Type B pancreatic cell (in vitro differentiated cells): ENCODE measurements at places on chromosomes 6 and 20.

GRCh38 chr20:23361119-23361475, 885 bp upstream of the GZF1 start:
- H3K27ac ChIP-seq: peak overlapping the region; percentile 96
- H3K27me3 ChIP-seq: no peaks in the 10 kb centered on the region
- no peak for DNase-seq
- peaks cover 13% of the 10 kb centered on the region for H3K36me3 ChIP-seq
- peak overlapping the region; percentile 92 for H3K4me3 ChIP-seq

DNA sequence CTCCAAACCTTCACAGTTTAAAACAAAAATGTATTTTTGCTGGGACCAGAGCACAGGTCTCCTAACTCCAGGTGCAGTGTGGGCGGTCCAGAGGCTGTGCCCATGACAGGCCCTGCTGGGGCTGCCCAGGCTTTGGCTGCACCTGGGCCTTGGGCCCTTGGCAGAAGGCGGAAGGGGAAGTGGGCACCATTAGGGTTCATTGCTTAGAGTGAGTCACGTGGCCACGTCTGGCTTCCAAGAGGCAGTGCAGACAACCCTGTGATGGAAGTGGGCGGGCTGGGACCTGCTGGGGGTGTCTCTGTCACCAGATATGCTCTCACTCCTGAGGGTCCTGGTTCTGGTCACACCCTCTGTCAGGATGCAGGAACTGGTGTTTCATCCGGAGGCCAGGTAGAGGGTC, 302.2 kb downstream of the QKI start:
- H3K4me3 ChIP-seq: no peak overlapping the region
- peaks cover 5% of the 10 kb centered on the region for H3K36me3 ChIP-seq
- peaks cover 6% of the 10 kb centered on the region for H3K27me3 ChIP-seq
- DNase-seq: no peak

DNA sequence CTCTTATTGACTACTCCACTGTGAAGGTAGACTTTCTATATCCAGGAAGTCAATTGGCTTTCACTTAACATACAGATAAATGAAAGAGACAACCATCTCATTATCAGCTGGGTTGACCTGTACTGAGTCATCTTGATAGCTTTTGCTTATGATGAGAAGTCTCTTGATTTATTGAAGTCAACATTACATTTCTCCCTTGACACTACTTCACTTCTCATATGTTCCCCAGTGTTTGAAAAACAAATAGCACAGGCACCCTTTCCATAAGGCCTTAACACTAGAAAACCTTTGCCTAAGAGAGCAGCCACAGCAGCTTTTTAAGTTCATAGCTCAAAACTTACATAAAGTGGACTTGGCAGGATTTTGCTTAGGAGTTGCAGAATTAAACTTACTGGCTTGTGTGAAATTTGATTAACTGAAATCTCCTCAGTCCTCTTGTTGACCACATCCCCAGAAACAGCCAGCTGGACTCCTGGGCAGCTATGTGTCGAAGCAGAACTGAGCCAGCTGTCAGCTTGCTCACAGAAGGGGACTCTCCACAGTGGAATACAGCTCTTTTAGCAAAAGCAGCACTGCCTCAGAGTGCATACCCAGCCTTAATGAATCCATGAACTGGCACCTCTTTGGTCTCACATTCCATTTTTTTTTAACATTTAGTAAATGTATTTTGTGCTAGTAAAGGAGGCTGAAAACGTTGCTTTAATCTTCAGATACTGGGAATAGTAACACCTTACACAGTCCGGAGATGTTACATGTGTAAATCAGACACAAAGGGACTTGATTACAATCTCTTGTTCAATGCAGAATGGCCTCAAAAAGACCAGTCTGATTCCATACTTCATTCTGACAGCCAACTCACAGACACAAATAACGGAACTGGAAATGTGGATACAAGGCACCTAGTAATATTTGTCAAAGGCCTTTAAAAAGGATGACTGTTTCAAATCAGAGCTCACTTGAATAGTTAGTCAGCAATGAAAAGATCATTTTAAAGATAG, 1532.7 kb downstream of the HACE1 start:
- no peak for DNase-seq
- no peaks in the 10 kb centered on the region for H3K27me3 ChIP-seq
- no peak overlapping the region for H3K27ac ChIP-seq
- H3K4me3 ChIP-seq: no peak overlapping the region
- H3K36me3 ChIP-seq: no peaks in the 10 kb centered on the region

GRCh38 chr6:128446497-128446896, 73.9 kb downstream of the PTPRK start:
- H3K36me3 ChIP-seq: peaks cover 7% of the 10 kb centered on the region
- no peak overlapping the region for H3K27ac ChIP-seq
- H3K4me1 ChIP-seq: peaks cover 18% of the 10 kb centered on the region
- no peak overlapping the region for H3K4me3 ChIP-seq

GRCh38 chr6:135797361-135797760, 54.1 kb upstream of the PDE7B start:
- no peak overlapping the region for H3K4me3 ChIP-seq
- no peak for DNase-seq
- no peaks in the 10 kb centered on the region for H3K27me3 ChIP-seq
- H3K27ac ChIP-seq: no peak overlapping the region

DNA sequence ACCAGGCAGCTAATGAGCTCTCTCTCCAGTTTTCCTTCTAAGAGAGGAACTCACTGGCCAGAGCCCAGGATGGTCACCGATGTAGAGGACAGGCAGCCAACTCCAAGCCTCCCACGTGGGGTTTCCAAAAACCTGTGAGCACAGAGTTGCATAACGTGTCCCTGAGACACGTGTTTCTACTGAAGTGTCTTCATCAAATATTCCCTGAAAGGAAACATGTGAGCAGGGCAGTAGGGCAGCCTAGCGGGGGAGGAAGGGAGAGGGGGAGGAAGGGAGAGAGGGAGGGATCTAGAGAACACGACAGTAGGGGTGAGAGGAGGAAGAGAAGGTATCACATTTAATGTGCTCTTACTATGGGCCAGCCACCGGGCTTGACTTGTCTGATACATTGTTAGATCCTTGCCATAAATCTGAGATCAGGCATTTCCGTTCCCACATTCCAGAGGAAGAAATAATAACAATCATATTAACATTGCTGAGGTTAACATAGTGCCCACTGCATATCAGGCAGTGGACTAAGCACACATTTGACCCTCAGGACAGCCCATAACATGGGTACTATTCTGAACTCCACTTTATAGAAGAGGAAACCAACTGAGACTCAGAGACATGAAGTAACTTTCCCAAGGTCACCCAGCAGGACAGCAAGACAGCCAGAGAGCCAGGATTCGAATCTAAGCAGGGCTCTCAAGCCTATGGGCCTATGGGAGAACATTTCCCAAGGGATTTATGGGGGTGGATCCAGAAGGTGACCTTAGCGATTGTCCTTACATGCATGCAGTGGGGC, 4.5 kb upstream of the SYS1 start:
- DNase-seq: no peak
- peaks cover 16% of the 10 kb centered on the region for H3K4me1 ChIP-seq
- peak overlapping the region; percentile 56 for H3K27ac ChIP-seq

DNA sequence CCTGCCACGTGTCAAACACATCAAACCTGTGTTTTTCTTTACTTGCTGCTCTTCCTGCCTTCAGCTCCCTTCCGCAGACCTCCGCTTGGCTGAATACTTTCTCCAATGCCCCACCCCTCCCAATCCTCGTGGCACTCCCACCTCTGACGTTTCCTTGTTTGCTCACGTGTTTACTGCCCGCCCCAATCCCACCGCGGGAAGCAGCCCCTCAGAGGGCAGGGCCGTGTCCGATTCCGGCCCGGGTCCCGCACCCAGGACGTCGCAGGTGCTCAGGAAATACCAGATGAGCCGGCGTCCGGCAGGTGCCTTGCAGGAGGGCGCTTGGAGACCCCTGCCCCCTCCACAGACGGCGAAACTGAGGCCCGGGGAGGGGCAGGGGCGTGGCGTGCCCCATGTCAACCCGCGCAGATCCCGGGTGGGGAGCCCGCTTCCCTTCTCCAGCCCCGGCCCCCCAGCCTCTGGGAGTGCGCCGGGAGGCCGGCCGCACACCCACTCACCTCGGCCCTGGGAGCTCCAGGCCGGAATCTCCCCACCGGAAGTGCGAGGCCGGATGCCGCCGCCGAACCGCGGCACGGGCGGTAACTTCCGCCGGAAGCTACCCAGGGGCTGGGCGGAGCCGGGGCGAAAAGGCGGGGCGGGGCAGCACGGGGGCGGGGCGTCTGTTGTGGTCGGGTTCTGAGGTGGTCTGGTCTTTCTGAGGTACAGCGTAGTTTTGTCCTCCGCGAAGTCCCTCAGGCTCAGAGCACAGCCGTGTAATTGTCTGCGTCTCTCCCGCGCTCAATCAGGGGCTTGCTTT, 42.3 kb downstream of the ELMO2 start:
- DNase-seq: peak; percentile 93
- H3K4me1 ChIP-seq: peaks cover 31% of the 10 kb centered on the region
- peak overlapping the region; percentile 99 for H3K27ac ChIP-seq
- peak overlapping the region; percentile 94 for H3K4me3 ChIP-seq
- H3K36me3 ChIP-seq: peaks cover 27% of the 10 kb centered on the region

DNA sequence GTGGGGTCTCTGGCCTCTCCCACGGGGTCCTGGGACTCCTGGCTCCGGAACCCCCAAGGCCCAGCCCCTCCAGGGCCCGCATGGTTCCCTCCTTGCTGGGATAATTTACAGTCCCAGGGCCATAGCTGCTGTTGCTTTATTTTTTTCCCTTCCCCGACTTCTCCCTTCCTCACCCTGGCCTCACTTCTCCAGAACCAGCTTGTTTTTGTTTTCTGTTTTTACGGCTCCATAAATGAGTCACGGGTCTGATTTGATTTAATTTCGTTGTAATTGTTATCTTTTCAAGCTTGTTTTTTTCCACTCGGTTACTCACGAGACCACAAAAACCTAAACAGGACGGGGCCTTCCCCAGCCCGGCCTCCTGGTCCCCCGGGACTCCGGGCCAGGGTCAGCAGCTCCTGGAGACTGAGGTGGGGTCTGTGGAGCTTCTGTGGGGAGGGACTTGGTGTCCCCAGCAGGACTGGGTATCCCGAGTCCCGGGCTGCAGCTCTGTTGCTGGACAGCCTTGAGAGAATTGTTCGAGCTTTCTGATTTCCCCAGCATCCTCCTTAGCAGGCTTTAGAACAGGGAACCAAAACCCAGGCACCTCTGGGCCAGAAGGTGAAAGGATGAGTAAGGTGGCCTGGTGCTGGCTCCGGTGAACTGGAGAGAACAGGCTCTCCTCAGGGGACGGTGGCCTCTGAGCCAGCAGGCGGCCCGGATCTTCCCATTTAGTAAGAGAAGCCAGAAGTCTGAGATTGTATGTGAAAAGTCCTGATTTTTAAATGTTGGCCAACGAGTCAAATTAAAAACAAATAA, 94.9 kb downstream of the CEBPB start:
- H3K36me3 ChIP-seq: no peaks in the 10 kb centered on the region
- no peak overlapping the region for H3K4me3 ChIP-seq
- peaks cover 30% of the 10 kb centered on the region for H3K4me1 ChIP-seq
- H3K27me3 ChIP-seq: no peaks in the 10 kb centered on the region
- peak overlapping the region; percentile 15 for H3K27ac ChIP-seq

DNA sequence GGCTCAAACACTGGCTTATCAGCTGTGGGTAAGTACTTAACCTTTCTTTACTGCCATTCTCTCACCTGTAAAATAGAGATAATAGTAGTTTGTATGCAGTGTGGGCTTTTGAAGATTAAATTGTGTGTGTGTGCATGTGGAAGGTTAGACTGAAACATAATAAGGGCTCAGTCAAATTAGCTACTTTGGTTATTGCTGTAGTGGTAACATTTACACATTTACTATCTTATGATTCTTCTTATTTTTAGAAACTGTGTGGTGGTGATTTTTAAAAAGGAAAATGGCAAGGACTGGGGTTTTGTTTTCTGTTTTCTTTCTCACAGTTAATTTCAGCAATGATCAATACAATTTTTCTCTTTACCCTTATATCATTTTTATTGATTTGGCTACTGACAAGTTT, 206.9 kb downstream of the NKAIN2 start:
- H3K27ac ChIP-seq: no peak overlapping the region
- H3K4me1 ChIP-seq: peaks cover 4% of the 10 kb centered on the region
- DNase-seq: no peak
- H3K36me3 ChIP-seq: no peaks in the 10 kb centered on the region

DNA sequence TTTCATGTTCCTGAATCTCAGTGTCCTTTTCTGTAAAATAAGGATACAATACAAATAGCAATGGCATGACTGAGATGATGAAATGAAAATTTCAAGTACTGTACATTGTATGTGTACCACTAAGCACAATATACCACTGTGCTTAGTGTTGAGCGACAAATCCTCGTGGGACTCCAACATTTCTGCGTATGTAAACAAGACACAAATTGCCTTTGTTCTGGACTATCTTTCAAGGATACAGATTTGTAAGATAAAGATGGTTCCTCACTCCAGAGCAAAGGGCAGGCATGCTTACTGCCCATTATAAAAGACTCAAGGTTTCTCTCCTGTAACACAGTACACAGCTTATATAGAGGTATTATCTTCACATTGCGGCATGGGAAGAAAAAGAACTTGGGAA, 6.0 kb downstream of the RARS2 start:
- no peak overlapping the region for H3K27ac ChIP-seq
- H3K4me3 ChIP-seq: no peak overlapping the region

DNA sequence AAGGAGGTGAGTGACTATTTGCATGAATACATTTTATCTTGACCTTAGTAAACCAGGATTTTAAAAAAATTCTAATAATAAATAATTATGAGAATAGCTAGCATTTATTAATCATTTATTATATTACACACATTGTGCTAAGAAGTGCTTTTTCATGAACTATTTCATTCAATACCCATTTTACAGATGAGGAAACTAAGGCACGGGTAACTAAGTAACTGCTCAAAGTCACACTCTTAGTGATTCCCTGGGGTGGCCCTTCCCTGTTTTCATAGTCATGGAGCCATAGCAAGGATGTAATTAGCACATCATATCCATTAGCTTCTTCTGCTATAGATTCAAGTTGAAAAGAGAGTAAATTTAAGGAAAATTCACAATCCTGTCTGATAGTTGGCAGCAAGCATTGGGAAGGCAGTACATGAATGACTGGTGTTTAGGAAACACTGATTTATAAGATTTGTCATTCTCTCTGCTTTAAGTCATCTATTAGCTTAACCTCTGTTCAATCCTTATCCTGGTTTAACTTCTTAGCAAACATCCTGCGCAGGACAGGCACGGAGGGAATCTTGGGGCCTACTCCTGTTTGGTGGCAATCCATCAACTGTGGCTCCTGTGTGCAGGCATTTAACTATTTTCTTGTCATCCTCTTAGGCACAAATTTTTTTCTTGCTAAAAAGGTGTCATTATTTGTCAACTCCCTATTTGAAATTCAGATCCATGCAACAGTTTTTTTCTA, 68.3 kb downstream of the RIN2 start:
- H3K36me3 ChIP-seq: peaks cover 15% of the 10 kb centered on the region
- peaks cover 9% of the 10 kb centered on the region for H3K4me1 ChIP-seq
- H3K27ac ChIP-seq: peak overlapping the region; percentile 39
- H3K4me3 ChIP-seq: no peak overlapping the region
